Dorsolateral prefrontal cortex (tissue), 122 donors: ENCODE measurements at places on chromosomes 4 and X.
A peak's percentile ranks its signal among the peaks of the same experiment; 100 is the strongest.

- DNase-seq, result no peak
These were observed 78.7 kb upstream of the TET2 start for GRCh38 chr4:105067946-105068345.

- DNase-seq, result no peak
These were observed 12.6 kb downstream of the RUFY3 start for GRCh38 chr4:70734168-70734954.

GRCh38 chr4:93751411-93751810 lies 77.1 kb upstream of the ATOH1 start:
- DNase-seq, result no peak

GRCh38 chrX:37361596-37361995 lies 12.4 kb downstream of the PRRG1 start:
- no peak for DNase-seq

- DNase-seq, result no peak
These were observed 593.6 kb downstream of the KLHL13 start for GRCh38 chrX:117522725-117523700.

DNA sequence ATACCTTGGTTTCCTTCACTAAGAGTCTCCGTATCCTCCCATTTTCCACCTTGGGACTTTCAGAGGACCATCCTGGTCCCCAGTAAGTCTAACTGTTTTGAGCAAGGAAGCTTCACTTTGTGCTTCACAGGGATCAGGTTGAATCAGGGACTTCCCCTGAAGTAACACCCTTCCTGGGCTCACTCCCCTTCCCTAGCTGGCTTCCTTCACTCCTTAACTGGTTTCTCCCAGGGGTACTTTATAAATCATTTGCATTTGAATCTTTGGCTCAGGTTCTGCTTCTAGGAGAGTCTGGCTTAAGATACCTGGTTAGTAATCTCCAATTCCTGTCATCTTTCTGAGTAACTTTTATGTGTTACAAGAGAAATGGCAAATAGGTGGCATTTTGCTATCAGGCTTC lies 24.5 kb upstream of the GRIA2 start:
- DNase-seq, result no peak

DNA sequence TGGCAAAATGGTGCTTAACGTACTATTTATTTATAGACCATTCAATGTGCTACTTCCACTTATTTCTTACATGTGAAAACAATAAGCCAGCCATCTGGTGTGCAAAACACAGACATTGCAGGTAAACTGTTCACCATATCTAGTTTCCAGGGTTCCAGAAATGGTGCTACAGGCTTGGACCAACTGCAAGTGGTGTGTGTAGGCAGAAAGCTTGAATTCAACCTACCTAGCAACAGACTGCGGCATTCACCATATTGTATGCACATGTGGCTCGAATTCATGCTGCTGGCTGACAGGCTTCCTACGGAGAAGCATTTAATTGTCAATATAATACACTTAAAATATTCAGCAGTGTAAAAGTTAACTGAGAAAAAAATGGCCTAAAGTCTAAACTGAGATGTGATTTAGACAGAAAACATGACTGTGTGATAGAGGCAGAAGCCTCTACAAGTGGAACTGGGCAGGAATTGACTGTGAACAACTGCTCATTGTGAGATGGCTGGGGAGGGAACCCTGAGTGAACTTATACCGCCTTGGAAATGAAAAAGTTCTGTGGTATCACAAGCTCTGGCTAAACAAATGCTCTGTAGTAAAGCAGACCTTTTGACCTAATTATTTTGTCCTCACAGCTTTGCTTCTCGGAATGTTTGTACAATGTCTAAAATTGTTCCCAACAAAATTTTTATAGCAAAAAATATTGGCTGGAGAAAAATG lies 434.7 kb downstream of the GRIA2 start:
- no peak for DNase-seq

GRCh38 chrX:131895807-131896206 lies 127.3 kb upstream of the STK26 start:
- DNase-seq, result no peak

DNA sequence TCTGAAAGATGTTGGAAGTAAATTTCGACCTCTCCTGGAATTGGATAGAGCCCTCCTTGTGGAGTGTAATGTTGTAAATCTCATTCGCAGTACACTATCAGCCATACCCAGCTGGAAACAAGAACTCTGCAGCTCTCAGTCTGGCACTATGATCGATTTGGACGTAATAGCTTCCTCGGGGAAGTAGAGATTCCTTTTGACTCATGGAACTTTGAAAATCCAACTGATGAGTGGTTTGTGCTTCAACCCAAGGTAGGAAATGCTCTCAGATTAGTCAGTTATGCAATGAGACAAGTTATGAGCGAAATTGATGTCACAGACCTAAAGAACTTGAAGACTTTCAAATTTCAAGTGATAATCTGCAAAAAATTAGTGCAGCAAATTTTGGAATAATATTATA lies 103.9 kb downstream of the SYTL5 start:
- no peak for DNase-seq

DNA sequence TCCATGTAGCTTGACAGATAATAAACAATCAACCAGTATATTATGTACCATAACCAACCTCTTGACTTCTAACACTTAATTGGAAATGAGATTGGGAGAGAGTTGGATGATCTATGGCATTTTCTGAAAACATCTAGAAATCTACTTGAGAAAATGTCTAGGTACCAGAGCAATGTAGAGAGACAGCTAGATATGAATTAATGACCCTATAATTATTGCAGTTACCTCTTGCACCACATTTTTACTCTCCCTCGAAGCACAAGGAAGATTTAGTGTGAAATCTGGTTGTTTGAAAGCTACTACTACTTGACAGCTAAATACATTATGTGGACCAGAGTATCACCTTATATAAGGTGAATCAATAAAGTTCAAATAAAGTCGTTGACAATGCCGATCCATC lies 1534.4 kb upstream of the IGFBP7 start:
- DNase-seq, result no peak

- DNase-seq, result no peak
These were observed 302.2 kb upstream of the CPEB2 start for GRCh38 chr4:14700083-14700482.

DNA sequence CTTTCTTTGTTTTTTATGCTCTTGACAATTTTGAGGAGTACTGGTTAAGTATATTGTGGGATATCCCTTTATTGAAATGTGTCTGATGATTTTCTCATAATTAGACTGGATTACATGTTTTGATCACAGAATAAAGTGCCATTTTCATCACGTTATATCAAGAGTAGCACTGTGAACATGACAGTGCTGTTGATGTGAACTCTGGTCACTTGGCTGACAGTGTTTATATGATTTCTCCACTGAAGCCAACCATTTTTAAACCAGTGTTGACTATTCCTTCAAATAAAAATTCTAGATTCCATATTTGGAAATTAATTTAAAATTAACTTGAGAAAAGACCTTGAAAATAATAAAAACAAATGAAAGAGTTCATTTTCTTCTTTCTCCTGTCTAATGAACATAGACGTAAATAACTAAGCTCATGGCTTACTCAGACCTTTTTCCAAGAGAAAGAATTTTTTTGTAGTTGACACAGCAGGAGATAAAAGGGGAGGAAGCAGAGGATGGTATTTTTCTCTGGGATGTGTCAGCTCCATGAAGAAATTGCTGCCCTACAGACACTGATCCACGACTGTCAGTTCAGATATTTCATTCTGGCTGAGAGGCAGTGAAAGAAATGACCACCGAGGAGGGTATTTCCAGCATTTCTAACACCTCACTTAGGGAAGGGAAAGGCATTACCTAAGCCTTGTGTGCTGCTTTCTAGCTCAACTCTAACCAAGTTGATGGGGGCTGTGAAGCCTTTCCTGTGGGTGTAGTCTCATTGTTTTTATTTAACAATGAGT lies 150.9 kb upstream of the ANK2 start:
- DNase-seq, result no peak

DNA sequence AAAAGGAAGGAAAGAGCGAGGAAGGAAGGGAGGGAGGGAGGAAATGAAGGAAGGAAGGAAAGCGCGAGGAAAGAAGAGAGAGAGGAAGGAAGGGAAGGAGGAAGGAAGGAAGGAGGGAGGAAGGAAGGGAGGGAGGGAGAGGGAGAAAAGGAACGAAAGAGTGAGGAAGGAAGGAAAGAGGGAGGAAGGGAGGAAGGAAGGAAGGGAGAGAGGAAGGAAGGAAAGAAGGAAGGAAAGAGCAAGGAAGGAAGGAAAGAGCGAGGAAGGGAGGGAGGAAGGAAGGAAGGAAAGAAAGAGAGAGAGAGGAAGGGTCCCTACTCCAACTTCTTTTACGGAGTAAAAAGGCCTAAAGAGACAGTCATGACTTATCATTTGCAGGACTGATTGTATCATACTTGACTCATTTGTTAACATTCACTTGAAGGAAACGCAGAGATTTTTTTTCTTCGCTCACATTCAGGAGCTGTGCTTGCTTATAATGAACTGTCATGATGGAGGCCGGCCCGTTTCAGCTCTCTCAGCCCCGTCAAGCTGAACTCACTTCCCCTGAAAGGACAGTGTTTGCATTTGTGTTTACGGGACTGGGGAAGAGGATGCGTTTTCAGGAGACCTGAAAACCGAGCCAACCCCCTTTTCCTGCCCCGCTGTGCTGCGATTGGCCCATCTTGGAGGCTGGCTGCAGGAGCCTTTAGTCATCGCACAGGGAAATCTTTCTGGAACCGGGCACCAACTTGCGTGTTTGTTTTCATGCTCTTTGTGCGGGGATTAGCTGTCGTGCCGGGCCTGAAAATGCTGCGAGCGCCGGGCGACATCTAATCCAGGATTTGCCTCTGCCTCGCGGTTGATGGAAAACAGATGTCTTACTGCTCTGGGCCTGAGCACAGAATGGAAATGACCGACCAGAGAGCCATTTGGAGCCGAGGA lies 17.8 kb downstream of the TRIM2 start:
- DNase-seq, result peak; percentile 51

- no peak for DNase-seq
These were observed 555.4 kb downstream of the STPG2 start for GRCh38 chr4:97587912-97588311.

GRCh38 chrX:143663755-143664154 lies 27.9 kb upstream of the SLITRK4 start:
- no peak for DNase-seq

DNA sequence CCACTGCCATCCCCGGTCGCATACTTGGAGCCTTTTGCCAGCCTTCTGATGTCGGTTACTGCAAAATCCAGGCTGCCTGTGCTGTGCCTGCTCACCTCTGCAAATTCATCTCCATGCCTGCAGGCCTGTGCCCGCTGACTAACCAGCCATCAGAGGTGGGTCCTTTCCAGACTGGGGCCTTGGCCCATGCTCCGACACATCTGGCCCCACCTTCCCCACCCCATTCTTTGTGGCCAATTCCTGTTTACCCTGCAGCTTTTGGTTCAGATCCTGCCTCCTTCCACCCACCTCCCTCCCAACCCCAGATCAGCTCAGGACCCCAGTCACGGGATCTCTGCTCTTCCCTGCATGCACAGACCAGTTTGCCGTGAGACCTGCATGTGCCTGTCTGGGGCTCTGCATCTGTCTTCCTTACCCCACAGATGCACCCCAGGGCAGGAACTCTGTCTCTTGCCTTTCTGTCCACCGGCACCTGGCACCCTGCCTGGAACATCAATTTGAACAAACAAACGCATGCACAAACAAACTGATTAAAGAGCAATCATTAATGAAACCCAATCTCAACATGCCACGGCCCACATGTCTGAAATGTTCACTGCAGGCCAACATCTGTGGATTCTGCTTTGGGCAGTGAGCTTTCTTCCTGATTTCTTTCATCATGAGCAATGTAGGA lies 112.8 kb upstream of the PSAPL1 start:
- DNase-seq, result no peak

- no peak for DNase-seq
These were observed 13.9 kb upstream of the CPLX1 start for GRCh38 chr4:839675-840443.

DNA sequence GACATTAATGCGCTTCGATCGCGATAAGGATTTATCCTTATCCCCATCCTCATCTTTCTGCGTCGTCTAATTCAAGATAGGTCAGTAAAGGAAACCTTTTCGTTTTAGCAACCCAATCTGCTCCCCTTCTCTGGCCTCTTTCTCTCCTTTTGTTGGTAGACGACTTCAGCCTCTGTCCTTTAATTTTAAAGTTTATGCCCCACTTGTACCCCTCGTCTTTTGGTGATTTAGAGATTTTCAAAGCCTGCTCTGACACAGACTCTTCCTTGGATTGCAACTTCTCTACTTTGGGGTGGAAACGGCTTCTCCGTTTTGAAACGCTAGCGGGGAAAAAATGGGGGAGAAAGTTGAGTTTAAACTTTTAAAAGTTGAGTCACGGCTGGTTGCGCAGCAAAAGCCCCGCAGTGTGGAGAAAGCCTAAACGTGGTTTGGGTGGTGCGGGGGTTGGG lies 528 bp upstream of the FGF2 start:
- no peak for DNase-seq

- DNase-seq, result no peak
These were observed at the start of gene TMEM156 for GRCh38 chr4:39032218-39033085. Gene TMEM156, minus strand, starts transcription at chr4:39032409. Its CDS starts 96 bp downstream, at chr4:39032313.

DNA sequence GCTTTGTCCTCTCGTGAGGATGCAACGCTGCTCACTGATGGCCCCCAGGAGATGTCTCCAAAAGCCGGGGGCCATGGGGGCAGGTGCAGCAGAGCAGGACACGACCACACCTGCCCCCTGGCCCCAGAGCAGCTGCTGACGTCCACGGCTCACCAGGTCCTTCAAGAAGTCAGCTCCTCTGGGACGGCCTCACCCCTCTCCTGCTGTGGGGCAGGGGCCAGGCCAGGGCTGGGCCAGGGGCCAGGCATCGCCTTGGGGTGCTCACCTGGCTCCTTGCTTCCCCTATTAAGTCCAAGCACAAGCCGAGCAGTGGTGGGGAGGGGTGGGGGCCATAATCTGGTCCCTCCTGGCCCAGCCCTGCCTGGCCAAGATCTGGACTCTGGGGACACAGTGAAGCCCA lies 28.6 kb upstream of the MXD4 start:
- DNase-seq, result no peak

DNA sequence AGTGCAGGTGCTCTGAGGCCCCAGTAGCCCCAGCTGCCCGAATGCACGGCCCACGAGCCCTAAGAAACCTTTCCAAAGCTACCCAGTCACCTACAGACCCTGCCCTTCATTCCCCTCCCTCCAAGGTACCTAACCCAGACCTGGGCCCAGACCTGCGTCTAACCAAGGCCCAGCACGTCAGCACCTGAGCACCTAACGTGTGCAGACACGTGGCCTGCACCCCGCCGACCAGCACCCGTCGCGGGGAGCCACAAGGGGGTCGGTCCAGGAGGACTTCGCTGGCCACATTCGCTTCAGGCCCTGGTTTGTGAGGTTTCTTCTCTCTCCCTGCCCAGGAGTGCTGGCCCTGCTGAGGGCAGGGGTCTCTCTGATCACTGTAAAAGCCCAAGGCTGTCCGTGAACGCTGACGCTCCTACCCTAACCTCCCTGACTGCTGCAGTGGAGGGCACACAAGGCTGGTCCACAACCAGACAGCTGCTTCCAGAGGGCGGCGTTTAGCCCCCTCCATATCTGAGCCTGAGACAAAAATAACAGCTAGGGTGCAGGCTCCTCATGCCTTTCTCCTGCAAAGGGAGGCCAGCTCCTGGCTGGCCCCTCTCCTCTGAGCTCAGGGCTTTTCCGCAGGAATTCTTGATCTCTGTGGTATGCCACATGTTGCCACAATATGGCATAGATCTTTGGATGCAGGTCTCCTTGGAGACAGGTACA lies 31.8 kb downstream of the WDR1 start:
- DNase-seq, result no peak
